Effector CD8-positive, alpha-beta T cell (primary cell): ENCODE measurements at places on chromosomes 6 and 20.

DNA sequence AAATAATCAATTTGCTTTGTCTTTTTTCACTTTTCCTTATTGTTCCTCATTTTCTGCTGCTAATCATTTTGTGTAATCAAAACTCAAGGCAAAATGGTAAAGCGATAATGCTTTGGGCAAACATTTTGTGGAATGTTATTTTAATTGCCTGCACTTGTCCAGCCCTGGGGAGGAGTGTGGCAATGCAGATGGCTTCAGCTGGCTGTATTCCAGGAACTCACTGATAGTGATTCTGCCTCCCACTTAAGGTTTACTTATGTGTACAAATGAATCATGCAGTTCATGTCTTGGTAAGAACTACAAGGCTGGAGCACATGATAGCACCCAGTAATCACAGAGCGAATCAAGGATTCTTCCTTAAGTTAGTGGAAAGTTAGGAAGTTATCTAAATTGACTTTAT is 107.8 kb downstream of the COL19A1 start:
- DNase-seq = no peak

DNA sequence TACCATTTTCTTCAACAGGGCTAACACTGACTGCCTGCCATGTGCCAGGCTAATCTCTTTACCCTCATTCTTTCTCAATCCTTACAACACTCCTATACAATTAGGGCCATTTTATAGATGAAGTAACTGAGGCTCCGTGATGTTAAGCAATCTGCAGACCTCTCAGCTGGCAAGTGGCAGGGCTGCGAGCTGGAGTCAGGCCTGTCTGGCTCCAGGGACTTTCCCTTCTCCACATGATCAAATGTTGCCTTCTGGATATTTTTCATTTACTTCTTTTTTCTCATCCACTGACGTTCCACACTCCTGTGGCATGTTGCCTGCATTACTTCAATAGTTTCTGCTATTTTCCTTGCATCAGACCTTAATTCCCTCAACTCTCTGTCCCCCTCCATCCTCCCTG is 55.2 kb upstream of the TAGAP start:
- no peak for DNase-seq

GRCh38 chr6:37984578-37984977 is 165.1 kb downstream of the ZFAND3 start:
- DNase-seq = no peak

GRCh38 chr6:149840345-149841075 is 23.6 kb downstream of the LRP11 start:
- no peak for DNase-seq

GRCh38 chr20:14783766-14784165 is 446.4 kb upstream of the FLRT3 start:
- DNase-seq = no peak

GRCh38 chr6:2063547-2063946 is 181.9 kb downstream of the GMDS start:
- DNase-seq = no peak

DNA sequence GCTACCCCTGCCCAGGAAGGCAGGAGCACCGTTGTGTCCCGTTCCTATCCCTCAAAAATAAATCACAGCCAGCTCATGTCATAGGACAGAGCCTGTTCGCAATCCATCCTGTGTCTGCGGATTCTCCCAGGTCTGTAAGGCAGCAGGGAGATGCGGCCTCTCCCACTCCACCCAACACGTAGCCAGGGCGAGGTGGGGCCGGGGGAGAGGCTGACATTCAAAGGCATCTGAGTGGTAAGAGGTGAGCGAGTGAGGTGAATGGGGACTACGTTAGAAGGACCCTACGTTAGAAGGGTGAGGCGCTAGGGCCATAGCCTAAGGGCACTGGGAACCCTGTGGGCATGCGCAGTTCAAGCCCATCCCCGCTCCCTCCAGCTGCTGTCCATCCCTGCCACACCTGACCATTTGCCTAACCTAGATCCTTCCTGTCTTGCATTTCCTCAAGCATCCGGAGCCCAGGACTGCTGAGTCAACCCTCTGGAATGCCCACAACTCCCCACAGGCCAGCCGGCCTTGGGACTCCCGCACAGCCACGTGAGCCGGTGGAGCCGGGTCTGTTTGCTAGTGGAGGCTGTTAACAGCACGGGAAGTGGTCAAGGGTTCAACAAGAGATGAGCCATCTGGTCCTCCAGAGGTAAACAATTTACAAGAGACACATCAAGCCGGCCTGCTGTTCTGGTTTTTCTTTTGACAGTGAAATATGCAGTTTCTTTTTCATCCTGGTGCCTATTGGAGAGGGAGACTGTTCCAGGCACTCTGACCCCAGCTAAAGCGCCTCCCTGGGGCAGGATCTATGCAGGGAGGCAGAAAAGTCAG is 45.9 kb downstream of the RIPOR3 start:
- no peak for DNase-seq

GRCh38 chr6:4574007-4574406 is 202.2 kb upstream of the CDYL start:
- DNase-seq = no peak
